ENCODE measurements at places on chromosomes 3 and 15. TPM values are rescaled to one million over a fixed set of nuclear protein-coding genes. Genes with fewer than 3 reads are reported as not detected.

GRCh38 chr3:97684490-97684889, 80.1 kb upstream of the ARL6 start:
- no peak for DNase-seq
- no peak overlapping the region for H3K27ac ChIP-seq
- no peak overlapping the region for H3K4me3 ChIP-seq
- H3K4me1 ChIP-seq, result no peaks in the 10 kb centered on the region

GRCh38 chr3:149332227-149332765, 1.1 kb downstream of the TM4SF18 start:
- no peak for DNase-seq
- H3K4me3 ChIP-seq, result no peak overlapping the region
- H3K27me3 ChIP-seq, result peaks cover 21% of the 10 kb centered on the region
- no peaks in the 10 kb centered on the region for H3K36me3 ChIP-seq
- no peak overlapping the region for H3K27ac ChIP-seq
- H3K4me1 ChIP-seq, result no peaks in the 10 kb centered on the region

- H3K4me1 ChIP-seq, result peaks cover 44% of the 10 kb centered on the region
- H3K4me3 ChIP-seq, result no peak overlapping the region
- no peak for DNase-seq
- H3K36me3 ChIP-seq, result peaks cover 29% of the 10 kb centered on the region
- H3K27ac ChIP-seq, result no peak overlapping the region
- peaks cover 66% of the 10 kb centered on the region for H3K27me3 ChIP-seq
Measured at GRCh38 chr3:27718459-27718858, 3.7 kb downstream of the EOMES start.

DNA sequence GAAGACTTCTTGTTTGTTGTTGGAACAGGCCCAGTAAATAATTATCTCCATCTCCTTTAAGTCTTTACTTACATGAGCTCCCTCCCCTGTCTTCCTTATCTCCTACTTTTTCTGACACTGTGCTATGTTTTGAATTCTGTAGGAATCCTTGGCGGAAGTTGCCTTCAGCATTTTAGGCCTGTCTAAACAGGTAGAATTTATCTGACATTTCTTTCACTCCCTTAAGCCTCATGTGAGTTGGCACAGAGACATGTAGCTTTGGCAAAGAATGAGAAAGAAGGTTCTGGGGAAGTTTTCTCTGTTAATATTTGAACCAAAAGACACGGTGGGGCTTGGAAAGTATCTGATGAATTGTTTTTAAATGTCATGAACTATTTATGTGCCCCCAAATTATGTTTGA, 8.1 kb downstream of the MCTP2 start:
- H3K27ac ChIP-seq, result peak overlapping the region; percentile 58
- peaks cover 73% of the 10 kb centered on the region for H3K4me1 ChIP-seq
- no peak for DNase-seq
- peaks cover 63% of the 10 kb centered on the region for H3K36me3 ChIP-seq

XYLB gene
- 11.8 TPM for total RNA-seq

DNA sequence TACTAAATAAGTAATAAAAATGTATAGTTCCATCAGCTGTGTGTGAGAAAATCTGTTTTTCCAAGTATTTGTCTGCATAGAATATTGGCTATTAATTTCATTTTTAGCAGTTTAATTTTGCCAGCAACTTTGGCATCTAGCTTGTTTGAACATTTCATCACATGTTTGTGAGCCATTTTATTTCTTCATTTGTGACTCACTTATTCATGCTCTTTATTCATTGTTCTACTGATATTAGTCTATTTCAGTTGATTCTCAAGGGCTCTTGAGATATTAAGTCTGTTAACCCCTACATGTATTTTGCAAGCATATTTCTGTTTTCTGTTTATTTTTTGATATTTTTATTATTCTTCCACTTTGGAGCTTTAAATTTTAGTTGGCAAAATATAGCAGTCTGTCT, 74.0 kb upstream of the PHLDB2 start:
- H3K4me1 ChIP-seq, result no peaks in the 10 kb centered on the region
- peaks cover 7% of the 10 kb centered on the region for H3K27me3 ChIP-seq
- no peak overlapping the region for H3K27ac ChIP-seq

DNA sequence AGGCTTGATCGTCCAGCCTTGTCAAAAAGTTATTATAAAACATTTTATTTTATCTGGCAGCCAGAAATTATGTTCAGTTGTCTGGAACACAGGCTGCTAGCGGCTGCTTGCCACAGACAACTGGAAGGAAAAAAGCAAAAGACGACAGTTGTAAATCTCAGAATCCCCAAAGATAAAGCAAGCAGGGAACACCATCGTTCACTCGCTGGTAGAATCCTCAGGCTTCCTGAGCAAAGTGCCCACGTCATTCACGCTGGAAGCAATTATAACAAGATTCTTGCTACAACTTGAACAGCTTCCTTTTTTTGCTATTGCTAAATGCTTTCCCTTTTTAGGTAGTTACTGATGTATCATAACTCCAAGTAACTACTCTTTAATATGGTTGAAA, 33.6 kb downstream of the ADAMTS17 start:
- no peak for DNase-seq
- H3K4me1 ChIP-seq, result no peaks in the 10 kb centered on the region
- no peak overlapping the region for H3K27ac ChIP-seq
- H3K27me3 ChIP-seq, result no peaks in the 10 kb centered on the region

- no peak overlapping the region for H3K4me3 ChIP-seq
- H3K27me3 ChIP-seq, result peaks cover 45% of the 10 kb centered on the region
- no peaks in the 10 kb centered on the region for H3K36me3 ChIP-seq
- DNase-seq, result no peak
- H3K4me1 ChIP-seq, result peaks cover 6% of the 10 kb centered on the region
Measured at GRCh38 chr3:184382326-184383032, 2.6 kb downstream of the CHRD start.

DNA sequence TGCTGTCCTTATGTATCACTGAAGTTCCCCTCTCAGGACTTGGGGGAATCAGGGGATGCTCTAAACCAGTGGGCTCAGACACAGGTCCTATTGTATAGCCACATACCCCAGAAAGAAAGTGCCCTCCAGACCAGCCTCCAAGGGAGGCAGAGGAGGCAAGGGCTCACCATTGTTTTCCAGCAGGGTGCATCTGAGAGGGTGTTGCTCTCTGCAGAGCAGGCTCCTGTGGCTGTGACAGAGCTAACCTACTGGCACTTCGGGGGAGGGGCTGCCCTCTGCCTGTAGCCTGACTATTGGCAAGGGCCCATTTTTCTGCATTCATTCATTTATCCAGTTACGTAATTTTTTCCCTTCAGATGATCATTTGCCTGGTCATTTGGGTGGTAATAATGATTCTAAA, 39.9 kb downstream of the EEFSEC start:
- DNase-seq, result no peak
- H3K36me3 ChIP-seq, result no peaks in the 10 kb centered on the region
- peaks cover 3% of the 10 kb centered on the region for H3K4me1 ChIP-seq
- no peak overlapping the region for H3K27ac ChIP-seq
- no peaks in the 10 kb centered on the region for H3K27me3 ChIP-seq

- peaks cover 26% of the 10 kb centered on the region for H3K27me3 ChIP-seq
- DNase-seq, result no peak
- H3K27ac ChIP-seq, result no peak overlapping the region
Measured at GRCh38 chr3:173586166-173586565, 188.6 kb downstream of the NLGN1 start.

DUOX1 gene
- total RNA-seq, result 0.37 TPM

DNA sequence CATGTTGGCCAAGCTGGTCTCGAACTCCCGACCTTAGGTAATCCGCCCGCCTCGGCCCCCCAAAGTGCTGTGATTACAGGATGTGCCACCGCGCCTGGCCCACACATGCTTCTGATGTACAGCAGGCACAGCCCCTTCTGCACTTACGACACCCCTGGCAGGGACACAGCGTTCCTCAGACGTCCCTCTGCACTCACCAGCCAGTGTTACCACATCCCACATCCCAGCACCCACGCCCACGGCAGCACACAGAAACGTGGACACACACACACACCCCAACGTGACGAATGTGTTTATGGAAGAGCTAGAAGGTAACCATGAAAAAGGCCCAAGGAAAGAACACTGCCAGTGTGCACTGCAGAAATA, 576 bp upstream of the RPAP1 start:
- H3K36me3 ChIP-seq, result no peaks in the 10 kb centered on the region
- H3K4me3 ChIP-seq, result peak overlapping the region; percentile 97
- H3K27ac ChIP-seq, result peak overlapping the region; percentile 42
- H3K4me1 ChIP-seq, result peaks cover 13% of the 10 kb centered on the region
- DNase-seq, result no peak

CCR9 gene
- total RNA-seq, result not detected

DNA sequence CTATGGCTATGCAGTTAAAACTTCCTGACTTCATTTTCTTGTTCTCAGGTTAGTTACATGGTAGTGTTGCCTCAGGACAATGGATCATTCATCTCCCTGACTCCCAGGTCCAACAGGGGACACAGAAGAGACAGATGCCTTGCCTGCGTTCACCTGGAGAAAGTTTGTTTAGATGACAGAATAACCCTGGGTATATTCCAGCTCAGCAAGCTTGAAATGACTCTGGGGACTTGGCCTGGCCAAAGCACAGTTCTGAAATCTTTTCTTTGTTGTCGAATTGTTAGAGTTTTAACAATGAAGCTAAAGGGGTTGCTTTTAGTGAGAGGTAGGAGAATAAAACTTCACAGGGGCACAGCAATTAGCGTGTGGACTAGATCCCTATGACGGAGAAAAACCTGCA, 206.1 kb downstream of the PDZRN3 start:
- H3K27me3 ChIP-seq, result no peaks in the 10 kb centered on the region
- H3K4me3 ChIP-seq, result no peak overlapping the region
- H3K4me1 ChIP-seq, result no peaks in the 10 kb centered on the region
- no peak overlapping the region for H3K27ac ChIP-seq

- no peak overlapping the region for H3K27ac ChIP-seq
- no peak overlapping the region for H3K4me3 ChIP-seq
Measured at GRCh38 chr3:154690413-154690812, 260.4 kb upstream of the GPR149 start.

DNA sequence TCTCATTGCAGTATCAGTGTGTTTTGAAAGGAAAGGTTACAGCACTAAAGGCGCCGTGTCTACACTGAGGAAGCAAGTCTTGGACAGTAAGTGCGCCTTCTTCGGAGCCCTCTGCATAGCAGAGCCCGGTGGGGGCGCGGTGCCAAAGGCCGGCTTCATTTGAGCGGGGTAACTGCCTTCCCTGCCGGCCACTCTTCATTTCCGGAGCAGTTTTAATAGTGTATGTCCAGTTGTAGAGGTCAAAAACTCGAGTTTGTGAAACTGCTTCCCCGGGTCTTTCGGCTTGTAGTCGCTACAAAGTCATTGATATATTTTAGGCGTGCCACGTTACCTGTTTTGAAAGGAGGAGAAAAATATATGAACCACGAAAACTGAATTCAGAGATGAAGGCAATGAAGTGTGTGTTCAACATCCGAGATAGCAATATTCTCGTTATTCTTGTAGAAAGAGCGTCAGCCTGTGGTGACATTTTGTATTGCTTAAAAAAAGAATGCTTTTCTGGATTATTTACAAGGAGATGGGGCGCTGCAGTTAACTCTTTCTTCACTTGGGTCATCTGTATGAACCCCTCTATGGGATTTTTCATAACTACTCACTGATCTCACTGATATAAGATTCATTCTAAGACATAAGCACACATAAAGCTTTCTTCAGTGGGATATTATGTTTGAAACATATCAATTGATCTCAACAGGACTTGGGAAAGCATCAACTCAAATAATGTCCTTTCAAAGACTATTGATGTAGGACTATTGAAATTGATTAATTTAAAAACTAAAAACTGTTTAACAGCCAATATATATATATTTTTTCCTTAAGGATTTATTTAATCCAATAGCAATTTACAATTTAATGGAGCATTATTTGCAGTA, 3.0 kb downstream of the ALCAM start:
- peaks cover 5% of the 10 kb centered on the region for H3K36me3 ChIP-seq
- peaks cover 10% of the 10 kb centered on the region for H3K27me3 ChIP-seq
- H3K4me3 ChIP-seq, result peak overlapping the region; percentile 94
- H3K4me1 ChIP-seq, result peaks cover 37% of the 10 kb centered on the region
- H3K27ac ChIP-seq, result peak overlapping the region; percentile 100

ZMYND10 gene
- 1.8 TPM for total RNA-seq

DNA sequence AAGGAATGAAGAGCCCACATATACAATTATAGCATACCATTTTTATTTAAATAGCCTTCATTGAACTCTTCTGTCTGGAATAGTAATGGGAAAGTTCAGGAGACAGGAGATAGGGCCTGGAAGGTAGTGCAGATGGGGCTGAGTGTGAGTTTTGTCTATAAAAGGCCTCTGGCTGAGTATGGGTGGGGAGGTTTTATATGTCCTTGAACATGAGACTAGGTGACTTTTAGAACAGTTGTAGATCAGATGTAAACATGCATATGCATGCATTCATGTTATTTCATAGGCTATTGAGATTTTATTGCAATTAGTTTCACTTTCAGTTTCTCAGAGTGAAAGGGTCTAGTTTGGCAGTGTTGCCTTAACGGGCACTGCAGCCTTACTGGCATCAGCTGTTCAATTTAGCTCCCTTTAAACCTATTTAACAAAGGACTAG, 27.1 kb downstream of the CGGBP1 start:
- H3K36me3 ChIP-seq, result no peaks in the 10 kb centered on the region
- H3K27ac ChIP-seq, result peak overlapping the region; percentile 74
- H3K27me3 ChIP-seq, result peaks cover under 1% of the 10 kb centered on the region
- H3K4me1 ChIP-seq, result peaks cover 42% of the 10 kb centered on the region

STAB1 gene
- 0.07 TPM for total RNA-seq

- no peak overlapping the region for H3K4me3 ChIP-seq
- peaks cover 63% of the 10 kb centered on the region for H3K27me3 ChIP-seq
- peaks cover 3% of the 10 kb centered on the region for H3K4me1 ChIP-seq
- peaks cover 9% of the 10 kb centered on the region for H3K36me3 ChIP-seq
- DNase-seq, result no peak
- H3K27ac ChIP-seq, result no peak overlapping the region
Measured at GRCh38 chr3:147404800-147405230, 1.5 kb downstream of the ZIC4 start.

LRRC15 gene
- total RNA-seq, result not detected

CCR8 gene
- total RNA-seq, result 12.2 TPM

DNA sequence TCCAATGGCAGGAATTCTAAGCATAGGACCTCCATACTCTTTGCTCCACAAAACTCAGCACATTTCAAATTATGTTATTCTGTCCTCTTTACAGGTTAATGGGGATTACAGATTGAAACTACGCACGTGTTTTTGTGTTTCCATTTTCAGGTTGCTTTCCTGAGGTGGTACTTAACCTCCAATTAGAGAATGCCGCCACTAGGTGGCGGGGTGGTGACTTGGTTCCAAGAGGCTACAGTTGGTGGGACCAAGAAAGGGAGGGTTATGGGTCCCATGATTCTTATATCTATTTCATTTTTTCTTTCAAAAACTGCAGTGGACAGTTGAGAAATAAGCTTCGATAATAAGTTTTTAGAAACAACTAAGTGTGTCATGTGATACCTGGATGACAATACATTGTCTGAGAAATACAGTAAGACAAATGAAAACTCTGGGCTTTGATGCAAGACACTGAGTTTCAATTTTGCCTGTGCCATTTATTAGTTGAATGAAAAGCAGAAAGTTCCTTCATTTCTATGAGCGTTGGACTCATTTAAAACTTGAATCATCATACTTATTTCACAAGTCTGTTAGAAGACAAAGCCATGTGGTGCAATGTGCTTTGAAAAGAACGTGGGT, 539.0 kb downstream of the FGF12 start:
- H3K4me1 ChIP-seq, result no peaks in the 10 kb centered on the region
- H3K36me3 ChIP-seq, result no peaks in the 10 kb centered on the region

FAM81A gene
- 0.69 TPM for total RNA-seq

IMPG2 gene
- total RNA-seq, result 0.05 TPM

FAM219B gene
- 82.1 TPM for total RNA-seq
